ENCODE measurements at places on chromosomes 3 and 15.

GRCh38 chr3:185825006-185825638 lies at the start of gene IGF2BP2:
Gene IGF2BP2 (minus strand): TSS chr3:185825042. CDS start chr3:185824960, 82 bp downstream.
- peak; percentile 36 for DNase-seq

- no peak for DNase-seq
Observed at GRCh38 chr3:47034868-47035489, 55.5 kb downstream of the NBEAL2 start.

- no peak for DNase-seq
Observed at GRCh38 chr15:92460023-92460422, 66.3 kb downstream of the ST8SIA2 start.

GRCh38 chr3:124041553-124041952 lies 49.6 kb upstream of the ROPN1 start:
- DNase-seq: no peak

DNA sequence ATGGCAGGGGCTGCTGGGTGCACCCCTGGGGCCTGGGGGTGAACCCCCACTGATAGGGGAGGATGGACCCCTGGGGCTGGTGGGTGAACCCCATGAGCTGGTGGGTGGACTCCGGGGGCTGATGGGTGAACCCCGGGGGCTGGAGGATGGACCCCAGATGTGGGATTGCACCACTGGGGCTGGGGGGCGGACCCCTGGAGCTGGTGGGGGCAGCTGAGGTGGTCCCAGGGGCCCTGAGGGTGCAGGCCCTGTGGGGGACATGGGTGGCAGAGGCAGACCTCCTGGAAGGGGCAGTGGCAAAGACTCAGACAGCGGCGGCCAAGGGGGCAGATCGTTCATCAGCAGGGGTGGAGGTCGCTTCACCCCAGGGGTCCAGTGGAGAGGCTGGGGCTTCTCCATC lies 17.4 kb upstream of the TXNRD3 start:
- no peak for DNase-seq

- DNase-seq: no peak
Observed at GRCh38 chr3:126538316-126538715, 14.4 kb downstream of the CHST13 start.

- no peak for DNase-seq
Observed at GRCh38 chr15:89753855-89754254, 2.8 kb upstream of the MESP1 start.

DNA sequence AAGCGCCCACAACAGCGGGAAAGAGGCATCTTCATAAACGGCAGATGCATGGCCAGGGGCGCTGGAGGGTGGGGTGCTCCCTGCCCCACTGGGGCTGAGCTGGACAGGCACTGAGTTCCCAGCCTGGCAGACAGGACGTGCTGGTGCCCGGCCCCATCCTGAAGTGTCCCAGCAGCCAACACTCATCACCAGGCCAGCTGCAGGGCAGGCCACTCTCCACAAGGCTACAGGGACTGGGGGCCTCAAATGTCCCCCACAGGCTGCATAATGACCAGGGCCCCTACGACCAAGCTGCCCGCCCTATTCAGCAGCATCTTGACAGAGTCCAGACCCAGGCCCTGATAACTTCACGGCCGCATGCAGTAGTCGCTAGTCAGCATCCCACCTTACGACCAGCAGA lies 124.1 kb upstream of the IQSEC1 start:
- DNase-seq: no peak

DNA sequence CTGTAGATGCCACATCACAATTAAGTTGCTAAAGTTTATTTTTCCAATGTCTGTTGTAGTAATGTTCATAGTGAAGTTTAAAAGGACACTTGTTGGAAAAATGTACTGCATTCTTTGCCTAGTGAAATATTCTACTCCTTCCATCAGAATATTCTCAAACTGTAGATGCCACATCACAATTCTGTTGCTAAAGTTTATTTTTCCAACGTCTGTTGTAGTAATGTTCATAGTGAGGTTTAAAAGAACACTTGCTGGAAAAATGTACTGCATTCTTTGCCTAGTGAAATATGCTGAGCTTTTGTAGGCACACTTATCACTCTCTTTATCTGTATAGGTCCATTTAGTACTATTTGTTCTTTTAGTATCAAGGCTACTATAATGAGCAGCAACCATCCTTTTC lies 836.1 kb downstream of the NAALADL2 start:
- no peak for DNase-seq

DNA sequence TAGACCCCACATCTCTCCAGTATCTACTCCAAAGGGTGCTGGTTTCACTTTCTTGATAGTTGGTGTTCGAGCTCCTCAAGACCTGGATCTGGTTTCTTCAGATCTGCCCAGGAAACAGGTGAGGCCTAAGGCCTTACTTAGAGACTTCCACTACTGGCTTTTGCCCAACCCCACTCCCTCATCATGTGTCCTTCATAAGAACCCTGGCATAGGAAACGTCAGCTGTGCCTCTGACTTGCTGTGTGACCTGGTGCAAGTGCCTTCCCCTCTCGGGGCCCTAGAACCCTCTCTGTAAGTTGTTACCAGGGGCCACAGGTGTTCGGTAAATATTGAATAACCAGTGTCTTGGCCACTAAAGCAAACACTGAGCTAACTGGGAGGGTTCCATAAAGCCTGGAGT lies 3.9 kb downstream of the OXTR start:
- no peak for DNase-seq

DNA sequence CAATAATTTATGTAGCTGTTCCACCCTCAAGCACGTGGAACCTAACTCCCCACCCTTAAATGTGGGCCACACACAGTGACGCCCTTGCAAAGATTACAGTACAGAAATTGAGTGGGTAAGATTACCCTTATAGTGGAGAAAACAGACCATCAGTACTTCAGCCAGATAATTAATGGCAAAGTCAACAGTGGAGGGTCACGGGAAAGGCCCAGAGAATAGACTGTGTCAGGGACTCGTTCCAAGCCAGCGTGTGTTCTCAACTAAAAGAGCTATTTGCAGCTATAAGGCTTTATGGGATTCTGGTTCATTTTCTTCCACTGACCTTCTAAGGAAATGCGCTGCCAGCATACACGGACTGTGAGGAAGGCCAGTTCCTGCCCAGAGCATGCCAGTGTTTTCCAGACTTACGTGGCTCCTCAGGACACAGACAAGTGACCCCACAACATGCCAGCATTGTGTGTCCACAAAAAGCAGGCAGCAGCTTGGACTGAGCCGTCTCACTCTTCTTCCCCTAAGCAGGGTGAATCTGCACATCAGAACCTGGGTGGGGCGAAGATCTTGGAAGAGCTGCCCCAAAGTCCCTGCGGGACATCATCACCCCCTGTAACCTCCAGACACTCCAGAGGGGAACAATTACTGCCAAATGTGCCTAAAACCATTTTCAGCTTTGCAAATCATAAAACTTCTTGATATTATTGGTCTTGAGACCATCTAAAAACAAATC lies 428.5 kb downstream of the OCA2 start:
- no peak for DNase-seq

DNA sequence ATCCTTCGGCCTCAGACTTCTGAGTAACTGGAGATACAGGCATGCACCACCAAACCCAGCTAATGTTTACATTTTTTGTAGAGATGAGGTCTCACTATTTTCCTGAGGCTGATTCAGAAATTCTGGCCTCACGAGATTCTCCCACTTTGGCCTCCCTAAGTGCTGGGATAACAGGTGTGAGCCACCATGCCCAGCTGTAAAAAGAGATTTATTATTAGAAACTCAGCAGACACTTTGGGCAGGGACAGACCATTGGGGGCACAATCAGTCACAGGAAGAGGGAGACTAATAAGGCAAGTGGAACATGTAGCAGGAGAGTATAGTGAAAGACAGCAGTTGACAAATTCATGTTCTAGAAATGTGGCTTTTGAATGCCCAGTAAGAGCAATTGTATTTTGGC lies 249.2 kb downstream of the CBLB start:
- DNase-seq: no peak

- DNase-seq: no peak
Observed at GRCh38 chr15:74159773-74160172, 13.7 kb upstream of the ISLR start.

GRCh38 chr15:90259524-90259923 lies 5.9 kb upstream of the NGRN start:
- no peak for DNase-seq

DNA sequence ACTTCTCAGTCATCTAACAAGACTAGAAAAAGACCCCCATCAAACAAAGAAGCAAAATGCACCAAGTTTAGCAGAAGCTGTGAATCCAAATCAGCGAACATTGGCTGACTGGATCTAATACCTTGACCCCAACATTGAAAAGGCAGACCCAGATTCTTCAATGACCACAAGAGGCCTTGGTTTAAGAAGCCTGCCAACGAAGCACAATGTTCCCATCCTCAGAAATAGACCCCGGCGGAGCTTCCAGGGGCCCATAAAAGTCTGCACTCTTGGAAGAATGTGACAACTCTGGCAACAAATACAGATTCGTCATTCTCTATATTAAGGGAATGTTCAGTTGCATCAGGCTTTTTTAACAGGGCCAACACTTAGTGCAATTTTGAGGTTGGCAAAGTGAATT lies 112.8 kb upstream of the BCL6 start:
- no peak for DNase-seq

GRCh38 chr3:13584427-13584891 lies 35.5 kb downstream of the FBLN2 start:
- DNase-seq: no peak

GRCh38 chr3:107986505-107986904 lies 104.3 kb downstream of the CD47 start:
- DNase-seq: no peak

DNA sequence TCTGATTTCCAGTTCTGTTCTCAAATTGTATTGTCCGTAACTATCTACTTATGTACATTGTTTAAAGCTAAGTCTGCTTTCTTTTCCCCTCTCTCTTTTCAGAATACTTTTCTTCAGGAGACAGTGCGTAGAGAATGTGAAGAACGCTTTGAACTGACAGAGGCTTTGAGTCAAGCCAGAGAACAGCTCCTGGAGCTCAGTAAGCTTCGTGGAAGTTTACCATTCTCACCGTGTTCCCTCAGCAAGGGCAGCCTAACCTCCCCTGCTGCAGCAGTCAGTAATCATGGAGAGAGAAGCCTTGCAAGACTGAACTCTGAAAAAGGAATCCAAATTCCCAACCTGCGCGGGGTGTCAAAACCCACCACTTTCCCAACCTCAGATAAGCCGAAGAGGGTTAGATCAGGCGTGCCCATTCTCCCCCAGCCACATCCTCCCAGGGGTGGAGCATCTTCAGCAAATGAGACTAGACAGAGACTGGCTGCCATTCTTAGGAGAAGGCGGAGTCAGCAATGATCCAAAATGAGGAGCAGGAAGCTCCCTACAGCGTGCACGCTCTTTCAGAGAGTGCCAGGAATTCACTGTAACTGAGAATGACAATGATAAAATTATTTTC lies 114.6 kb downstream of the CCNL1 start:
- no peak for DNase-seq

- no peak for DNase-seq
Observed at GRCh38 chr3:18758047-18758704, 333.0 kb upstream of the SATB1 start.

GRCh38 chr3:55782351-55782750 lies 295.2 kb upstream of the WNT5A start:
- DNase-seq: no peak

DNA sequence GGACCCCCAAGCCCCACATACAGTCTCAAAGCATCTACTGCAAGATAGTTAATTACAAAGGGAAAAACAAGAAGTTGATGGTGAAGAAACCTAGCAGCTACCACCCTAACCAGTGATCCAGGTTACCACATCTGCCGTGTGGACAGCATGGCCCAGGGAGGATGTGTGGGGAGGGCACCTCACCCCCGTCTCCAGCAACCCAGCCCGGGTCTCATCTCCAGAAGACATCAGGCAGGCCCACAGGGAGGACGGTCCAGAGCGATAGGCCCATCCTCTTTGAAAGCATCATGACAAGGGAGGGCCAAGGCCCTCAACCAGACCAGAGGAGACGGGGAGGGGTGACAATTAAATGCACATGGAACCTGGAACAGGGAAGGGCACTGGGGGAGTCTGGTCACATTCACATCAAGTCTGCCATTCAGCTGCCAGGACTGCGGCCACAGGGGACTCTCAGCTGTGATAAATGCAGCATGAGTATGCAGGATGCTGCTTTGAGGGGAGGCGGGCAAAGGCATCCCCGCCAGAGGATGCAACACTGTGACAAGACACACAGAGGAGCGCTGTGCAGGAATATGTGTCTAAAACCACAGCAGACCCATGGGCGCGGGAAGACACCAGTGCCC lies 18.8 kb downstream of the ZXDC start:
- no peak for DNase-seq

- DNase-seq: no peak
Observed at GRCh38 chr3:155736381-155736780, 8.5 kb downstream of the PLCH1 start.

GRCh38 chr3:18474202-18474601 lies 49.1 kb upstream of the SATB1 start:
- DNase-seq: no peak

DNA sequence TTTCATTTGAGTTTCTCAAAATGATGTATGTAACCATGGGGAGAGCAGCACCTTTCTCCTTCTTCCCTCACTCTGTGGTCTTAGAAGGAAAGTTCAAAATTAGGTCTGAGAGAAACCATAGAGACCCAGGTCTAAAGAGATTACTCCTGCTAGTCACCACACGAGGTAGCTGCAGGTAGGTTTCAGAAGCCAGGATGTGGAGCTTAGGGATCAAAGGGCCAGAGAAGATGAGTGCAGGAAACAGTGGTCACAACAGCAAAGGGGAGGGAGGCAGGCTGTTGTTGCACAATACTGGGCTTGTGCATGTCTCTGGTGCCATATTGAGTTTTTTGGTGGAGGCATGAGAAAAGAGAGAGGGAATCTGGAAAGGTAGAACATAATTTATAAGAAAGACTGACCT lies 583.6 kb downstream of the AGBL1 start:
- no peak for DNase-seq

GRCh38 chr15:99126131-99126588 lies 21.3 kb downstream of the SYNM start:
- DNase-seq: no peak

DNA sequence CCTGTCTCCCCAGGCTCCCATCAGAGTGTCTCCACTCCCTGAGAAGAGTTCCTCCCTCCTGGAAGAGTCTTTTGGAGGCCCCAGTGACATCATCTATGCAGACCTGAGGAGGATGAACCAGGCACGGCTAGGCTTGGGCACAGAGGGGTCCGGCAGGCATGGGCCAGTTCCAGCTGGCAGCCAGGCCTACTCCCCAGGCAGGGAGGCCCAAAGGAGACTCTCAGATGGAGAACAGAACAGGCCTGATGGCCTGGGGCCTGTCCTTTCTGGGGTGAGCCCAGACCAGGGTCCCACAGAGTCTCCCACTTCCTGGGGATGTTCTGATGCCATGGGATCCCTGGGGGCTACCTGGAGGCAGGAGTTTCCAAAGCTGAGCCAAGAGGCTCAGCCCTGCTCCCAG lies 8.5 kb downstream of the SH2D7 start:
- no peak for DNase-seq

DNA sequence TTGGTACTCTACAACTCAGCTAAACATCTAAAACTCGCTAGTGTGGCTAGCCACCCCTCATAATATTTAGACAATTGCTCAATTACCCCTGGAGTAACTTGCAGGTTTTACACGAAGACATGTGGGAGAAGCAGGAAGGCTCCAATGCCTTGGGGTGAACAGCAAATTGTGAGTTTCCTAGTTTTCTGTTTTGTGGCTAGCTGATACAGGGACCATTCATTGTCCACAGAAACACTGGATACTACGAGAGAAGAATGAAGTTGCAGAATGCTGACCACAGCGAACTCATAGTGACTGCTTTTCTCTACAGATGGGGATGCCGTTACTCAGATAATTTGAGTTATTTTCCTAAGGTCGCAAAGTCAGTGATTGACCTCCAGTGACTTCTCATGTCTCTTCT lies 212.9 kb downstream of the P3H2 start:
- no peak for DNase-seq

Data from D721Med (cell line).